ENCODE measurements at places on chromosomes 13 and 19.

DNA sequence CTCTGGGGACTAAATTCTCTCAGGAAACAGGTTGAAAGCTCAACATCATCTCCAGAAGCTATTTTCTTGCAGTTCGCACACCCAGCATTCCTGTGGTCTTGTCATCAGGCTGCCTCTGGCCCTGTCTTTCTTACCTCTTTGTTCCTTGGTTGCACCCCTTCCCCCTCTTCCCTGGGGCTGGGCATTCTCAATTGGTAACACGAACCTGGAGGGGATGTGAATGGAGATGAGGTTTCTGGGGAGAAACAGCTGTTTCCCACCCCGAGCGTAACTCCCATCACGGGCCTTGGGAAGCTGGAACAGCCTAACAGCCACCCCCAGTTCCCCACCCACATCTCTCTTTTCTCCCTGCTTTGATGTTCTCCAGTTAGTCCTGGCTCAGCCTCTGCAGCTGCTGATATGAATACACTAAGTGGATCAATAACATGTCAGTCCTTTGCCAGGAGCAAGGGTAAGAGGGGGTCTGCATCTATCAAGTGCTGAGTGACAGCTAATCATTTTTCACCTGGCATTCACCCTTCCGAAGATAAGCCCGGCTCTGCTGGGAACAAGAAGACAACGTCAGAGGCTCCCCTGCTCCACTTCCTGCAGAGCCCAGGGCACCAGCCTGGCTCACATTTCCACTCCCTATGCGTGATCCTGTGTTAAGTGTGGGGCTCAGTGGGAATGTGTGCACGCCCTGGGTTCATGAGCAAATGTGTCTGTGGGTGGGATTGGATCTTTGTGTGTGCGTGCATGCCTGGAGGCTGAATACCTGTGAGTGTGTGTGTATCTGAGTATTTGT lies 74.0 kb upstream of the KCTD15 start:
- DNase-seq: no peak

- DNase-seq: peak; percentile 13
Observed at GRCh38 chr13:56864451-56864850, 276.3 kb upstream of the PRR20A start.

- peak; percentile 76 for DNase-seq
Observed at GRCh38 chr13:101514695-101515275, 62.3 kb downstream of the ITGBL1 start.

- DNase-seq: no peak
Observed at GRCh38 chr13:75945841-75946482, 309.8 kb downstream of the LMO7 start.

DNA sequence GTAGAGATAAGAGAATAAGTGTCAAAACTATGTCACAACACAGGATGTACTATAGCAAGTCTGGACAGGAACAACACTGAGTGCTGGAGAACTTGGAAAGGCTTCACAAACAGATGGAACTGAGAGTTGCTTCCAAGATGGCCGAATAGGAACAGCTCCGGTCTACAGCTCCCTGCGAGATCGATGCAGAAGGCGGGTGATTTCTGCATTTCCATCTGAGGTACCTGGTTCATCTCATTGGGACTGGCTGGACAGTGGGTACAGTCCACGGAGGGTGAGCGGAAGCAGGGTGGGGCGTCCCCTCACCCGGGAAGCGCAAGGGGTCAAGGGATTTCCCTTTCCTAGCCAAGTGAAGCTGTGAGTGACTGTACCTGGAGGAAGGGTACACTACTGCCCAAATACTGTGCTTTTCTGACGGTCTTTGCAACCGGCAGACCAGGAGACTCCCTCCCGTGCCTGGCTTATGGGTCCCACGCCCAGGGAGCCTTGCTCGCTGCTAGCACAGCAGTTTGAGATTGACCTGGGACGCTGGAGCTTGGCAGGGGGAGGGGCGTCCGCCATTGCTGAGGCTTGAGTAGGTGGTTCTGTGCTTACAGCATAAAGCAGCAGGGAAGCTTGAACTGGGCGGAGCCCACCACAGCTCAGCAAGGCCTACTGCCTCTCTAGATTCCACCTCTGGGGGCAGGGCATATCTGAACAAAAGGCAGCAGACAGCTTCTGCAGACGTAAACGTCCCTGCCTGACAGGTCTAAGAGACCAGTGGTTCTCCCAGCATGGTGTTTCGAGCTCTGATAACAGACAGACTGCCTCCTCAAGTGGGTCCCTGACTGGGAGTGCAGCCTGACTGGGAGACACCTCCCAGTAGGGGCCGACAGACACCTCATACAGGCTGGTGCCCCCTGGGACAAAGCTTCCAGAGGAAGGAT lies 46.0 kb downstream of the USP12 start:
- DNase-seq: no peak

DNA sequence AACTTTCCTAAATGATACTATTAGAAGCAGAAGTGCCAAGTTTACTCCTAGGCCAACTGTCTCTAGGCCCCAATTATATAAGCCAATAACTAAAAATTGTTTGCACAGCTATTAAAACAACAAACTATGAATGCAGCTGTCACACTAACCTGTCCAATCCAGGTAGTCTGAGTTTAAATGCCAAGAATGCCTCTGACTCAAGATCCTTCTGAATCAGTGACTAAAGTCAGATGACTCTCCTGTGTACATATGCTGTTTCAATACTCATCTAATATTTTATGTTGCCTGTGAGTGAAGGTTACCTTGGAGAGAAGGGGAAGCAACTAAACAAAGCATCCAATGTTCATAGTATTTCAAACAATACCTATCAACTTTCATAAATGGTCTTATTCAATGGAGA lies 257.0 kb downstream of the ENOX1 start:
- DNase-seq: no peak

DNA sequence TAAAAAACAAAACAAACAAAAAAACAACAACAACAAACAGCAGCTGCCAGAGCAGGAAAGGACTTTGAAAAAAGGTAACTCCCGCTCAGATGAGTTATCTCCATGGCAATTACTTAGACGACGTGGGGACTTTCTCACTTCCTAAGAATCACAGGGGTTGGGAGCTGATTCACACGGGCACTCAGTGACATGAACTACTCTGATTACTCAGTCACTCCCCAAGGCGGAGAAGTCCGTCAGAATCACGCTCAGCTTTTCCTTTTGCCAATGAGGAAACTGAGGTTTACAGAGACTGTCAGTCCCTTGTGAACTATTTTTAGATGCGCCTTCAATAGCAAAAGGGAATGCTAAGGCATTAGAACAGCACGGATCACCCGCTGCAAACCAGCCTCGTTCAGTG lies 32.3 kb upstream of the MATK start:
- DNase-seq: peak; percentile 16

DNA sequence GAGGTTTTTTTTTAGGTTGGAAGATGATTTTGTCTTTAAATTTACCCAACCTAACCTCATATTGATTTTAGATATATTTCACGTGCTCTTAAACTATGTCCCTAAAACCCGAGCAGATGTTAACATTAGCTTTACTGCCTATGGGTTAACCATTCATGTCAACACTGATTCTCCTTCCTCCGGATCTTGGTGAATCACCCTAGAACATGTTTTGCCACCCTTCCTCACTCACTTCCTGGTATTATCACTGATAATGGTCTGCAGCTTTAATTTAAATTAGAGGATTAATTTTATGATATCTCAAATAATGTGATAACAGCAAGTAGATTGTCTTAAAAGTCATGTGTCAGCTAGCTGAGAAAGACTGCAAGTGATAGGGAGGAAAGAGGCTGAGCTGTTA lies 31.9 kb downstream of the HTR2A start:
- DNase-seq: no peak

- DNase-seq: no peak
Observed at GRCh38 chr19:1599460-1599846, 5.8 kb downstream of the UQCR11 start.

GRCh38 chr19:23542562-23542961 lies 144.4 kb downstream of the ZNF675 start:
- no peak for DNase-seq

DNA sequence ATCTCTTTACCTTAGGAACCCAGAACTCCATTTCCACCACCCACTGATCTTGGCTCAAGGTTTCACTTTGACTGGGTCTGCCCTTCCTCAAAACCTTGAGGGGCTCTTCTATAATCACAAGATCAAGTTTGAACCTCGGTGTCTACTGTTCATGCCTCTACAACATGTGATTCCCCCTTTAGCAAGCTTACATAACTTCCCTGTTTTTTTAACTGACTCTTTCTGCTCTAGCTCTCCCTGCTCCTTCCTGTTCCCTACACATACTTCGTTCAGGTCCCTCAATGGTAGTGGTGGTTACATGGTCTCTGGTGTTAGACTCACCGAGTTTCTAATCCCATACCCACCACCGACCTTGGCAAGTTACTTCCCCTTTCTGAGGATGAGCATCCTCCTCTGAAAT lies 26.7 kb downstream of the CEACAM8 start:
- no peak for DNase-seq

- no peak for DNase-seq
Observed at GRCh38 chr13:39197647-39198007, 159.4 kb downstream of the NHLRC3 start.

DNA sequence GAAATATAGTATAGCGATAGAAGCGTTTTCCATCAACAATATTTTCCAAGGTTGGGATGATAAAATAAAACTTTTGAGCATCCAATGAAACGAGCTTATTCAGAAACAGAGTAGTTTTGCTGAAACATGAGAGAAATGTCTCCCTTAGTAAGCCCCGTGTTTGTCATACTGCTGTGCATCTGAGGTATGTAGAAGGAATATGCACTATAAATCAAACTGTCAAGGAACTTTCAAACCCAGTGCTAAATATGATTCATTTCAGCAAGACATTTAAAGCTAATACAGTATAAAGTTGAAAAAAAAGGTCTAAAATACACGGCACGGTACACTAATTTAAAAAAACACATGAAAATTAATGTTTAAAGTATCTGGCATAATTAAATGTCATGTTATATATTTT lies 546.2 kb downstream of the SLITRK5 start:
- DNase-seq: peak; percentile 0

- no peak for DNase-seq
Observed at GRCh38 chr13:106565127-106565775, 2.7 kb downstream of the ARGLU1 start.

GRCh38 chr19:8028951-8029491 lies 23.5 kb upstream of the CCL25 start:
- peak; percentile 21 for DNase-seq

DNA sequence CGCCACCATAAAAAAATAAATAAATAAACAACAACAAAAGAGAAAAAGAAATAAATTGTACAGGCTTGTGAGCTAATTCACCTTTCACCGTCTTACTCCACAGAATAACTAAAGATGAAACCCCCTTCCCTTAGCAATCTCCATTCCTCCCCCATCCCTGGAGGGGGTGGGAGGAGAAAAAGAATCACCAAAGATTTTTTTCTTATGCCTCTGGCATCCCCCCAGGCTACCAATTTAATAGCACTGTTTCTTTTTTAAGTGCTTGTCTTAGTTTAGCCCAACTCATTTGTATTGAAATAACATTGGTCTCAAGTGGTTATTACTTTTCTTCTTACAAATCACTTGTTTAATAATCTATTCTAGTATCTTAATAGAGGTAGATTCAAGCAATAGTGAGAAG lies 23.9 kb upstream of the KLF5 start:
- no peak for DNase-seq

DNA sequence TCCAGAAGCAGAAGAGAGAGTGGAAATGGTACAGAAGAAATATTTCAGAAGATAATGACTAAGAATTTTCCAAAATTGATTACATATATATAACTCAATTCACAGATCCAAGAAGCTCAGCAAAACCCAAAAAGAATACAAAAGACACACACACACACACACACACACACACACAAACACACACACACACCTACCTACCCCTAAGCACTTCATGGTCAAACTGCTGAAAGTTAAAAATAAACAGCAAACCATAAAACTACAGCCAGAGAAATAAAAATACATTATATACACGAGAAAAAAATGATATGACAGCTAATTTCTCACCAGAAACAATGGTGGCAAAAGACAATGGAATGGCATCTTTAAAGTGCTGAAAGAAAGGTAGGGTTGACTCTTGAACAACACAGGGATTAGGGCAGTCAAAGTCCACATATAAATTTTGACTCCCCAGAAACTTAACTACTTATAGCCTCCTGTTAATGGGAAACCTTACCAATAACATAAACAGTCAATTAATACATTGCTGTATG lies 49.2 kb downstream of the DIAPH3 start:
- no peak for DNase-seq

GRCh38 chr19:18850471-18851375 lies 19.0 kb downstream of the UPF1 start:
- no peak for DNase-seq

- no peak for DNase-seq
Observed at GRCh38 chr13:25689539-25689938, 317.8 kb downstream of the ATP8A2 start.

- DNase-seq: no peak
Observed at GRCh38 chr19:9130965-9131364, 4.2 kb upstream of the OR7G3 start.

- no peak for DNase-seq
Observed at GRCh38 chr13:73898276-73898675, 235.9 kb downstream of the KLF12 start.

- no peak for DNase-seq
Observed at GRCh38 chr19:52778811-52779210, 7.8 kb downstream of the ZNF600 start.

- DNase-seq: no peak
Observed at GRCh38 chr13:30580852-30581502, 36.7 kb upstream of the USPL1 start.

DNA sequence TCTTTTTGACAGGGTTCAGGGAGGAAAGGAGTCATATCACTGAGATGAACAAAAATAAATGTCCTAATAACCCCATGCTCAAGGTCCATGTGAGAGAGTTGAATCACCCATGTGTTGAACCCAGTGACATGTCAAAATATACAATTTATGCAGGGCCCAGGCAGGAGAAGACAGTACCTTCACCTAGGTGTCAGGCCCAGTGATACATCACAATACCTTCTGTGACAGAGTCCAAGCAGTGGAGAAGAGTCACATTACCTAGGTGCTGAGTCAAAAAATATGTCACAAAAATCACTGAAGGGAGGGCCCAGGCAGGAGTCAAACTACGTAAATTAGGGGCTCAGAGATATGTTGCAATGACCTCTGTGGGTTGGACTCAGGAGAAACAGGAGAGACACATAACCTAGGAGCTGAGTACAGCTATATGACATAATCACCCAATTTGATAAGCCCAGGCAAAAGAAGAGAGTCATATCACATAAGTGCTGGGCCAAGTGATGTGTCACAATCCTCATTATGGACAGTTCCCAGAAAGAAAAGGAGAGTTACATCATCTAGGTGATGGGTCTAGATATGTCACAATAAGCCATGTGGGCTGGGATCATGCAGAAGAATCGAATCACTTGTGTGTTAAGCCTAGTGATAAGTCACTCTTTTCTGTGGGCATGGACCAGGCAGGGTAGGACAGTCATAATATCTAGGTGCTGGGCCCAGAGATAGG lies 13.8 kb upstream of the ZNF724 start:
- no peak for DNase-seq

DNA sequence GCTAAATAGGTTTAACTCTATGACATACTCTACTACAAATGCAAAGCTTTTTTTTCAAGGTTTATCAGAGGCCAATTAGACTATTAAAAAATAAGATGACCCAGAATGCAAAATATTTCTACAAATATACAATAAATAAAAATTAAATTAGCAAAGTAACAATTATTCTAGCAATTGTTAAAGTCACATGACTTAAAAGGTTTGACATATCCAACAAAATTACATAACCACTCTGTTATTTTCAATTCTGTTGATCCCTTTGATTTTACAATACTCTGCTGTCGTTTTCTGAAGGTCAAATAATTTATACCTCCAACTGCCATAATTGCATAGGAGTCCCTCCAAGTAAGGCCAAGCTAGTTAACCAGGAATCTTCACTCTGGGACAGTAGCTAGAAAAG lies 292.6 kb upstream of the MIR17HG start:
- no peak for DNase-seq
